ENCODE measurements at places on chromosomes 12 and 14.
A peak's percentile ranks its signal among the peaks of the same experiment; 100 is the strongest.

DNA sequence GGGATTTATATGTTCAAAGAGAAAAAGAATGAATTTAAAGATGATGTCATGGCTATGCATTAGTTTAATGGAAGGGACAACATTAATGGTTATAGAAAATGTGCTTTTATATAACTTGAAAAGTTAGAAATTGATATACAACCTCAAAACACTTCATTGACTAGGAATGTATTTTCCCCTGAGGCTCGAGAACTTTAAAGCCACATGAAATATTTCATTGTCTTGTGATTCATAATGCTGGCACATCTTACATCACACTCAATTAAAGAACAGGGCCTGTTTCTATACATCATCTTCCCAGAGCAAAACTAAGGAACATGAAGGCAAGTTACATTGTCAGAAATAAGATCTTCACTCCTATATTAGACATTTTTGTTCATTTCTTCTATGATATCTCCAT is 35.2 kb upstream of the PAWR start:
- H3K4me1 ChIP-seq: no peaks in the 10 kb centered on the region
- no peaks in the 10 kb centered on the region for H3K27me3 ChIP-seq
- no peak for DNase-seq
- no peak overlapping the region for H3K27ac ChIP-seq
- H3K4me3 ChIP-seq: no peak overlapping the region
- H3K36me3 ChIP-seq: no peaks in the 10 kb centered on the region

DNA sequence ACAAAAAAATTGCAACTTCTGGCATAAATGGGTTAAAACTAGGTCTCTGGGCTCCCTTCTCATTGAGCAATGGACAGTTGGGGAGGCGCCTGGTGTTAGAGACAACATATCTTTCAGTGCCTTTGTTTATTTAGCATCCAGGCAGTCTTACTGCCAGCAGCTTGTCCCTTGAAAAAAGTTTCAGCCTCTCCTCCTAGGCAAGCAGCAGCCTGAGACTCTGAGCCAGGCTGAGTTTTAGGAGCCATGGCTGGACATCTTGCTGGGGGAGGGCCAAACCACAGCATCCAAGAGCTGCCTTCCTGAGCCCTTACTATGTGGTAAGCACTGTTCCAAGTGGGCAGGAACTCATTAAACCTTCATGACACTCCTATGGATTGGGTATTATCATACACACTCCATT is 10.1 kb upstream of the JDP2 start:
- H3K4me1 ChIP-seq: no peaks in the 10 kb centered on the region
- H3K36me3 ChIP-seq: no peaks in the 10 kb centered on the region
- H3K27me3 ChIP-seq: no peaks in the 10 kb centered on the region

DNA sequence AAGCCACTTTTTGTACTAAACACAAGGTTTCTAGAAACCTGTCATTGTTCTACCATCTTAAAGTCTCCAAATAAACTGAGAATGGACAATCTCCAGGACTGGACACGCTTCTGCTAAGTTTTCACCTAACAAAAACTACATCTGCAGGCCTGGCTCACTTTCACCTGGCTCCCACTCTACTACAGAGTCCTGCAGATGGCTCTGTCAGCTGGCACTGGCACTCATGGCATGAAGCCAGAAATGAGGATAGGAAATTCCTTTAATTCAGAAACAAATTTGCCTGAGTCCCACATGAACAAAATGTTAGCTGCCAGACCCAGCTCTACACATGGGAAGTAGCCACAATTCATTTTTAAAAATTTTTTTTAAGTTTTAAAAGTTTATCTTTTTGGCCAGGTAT is 42.1 kb downstream of the STXBP6 start:
- peak overlapping the region; percentile 20 for H3K27ac ChIP-seq
- peaks cover 26% of the 10 kb centered on the region for H3K4me1 ChIP-seq

DNA sequence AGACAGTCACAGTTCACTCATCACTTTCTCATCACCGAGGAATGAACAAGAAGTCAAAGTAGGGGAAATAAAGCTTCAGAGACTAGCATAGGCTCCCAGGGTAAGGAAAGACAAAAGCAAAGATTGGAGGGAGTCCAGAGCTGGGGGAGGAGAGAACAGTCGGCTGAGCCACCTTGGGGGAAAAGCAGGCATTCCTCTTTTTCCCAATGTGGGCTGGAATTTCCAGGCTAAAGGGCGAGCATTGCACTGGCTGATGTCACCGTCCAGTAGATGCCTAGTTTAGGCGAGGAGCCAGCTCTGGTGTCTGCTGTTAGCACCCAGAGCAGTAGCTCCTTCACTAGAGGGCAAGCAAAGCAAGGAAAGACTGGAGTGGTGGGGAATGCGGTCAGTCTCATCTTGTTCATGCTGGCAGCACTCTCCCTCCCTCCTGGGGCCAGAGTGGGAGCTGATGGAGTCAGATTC is 8.5 kb upstream of the KRT75 start:
- peak; percentile 20 for DNase-seq
- no peak overlapping the region for H3K27ac ChIP-seq
- no peaks in the 10 kb centered on the region for H3K4me1 ChIP-seq
- no peaks in the 10 kb centered on the region for H3K27me3 ChIP-seq

DNA sequence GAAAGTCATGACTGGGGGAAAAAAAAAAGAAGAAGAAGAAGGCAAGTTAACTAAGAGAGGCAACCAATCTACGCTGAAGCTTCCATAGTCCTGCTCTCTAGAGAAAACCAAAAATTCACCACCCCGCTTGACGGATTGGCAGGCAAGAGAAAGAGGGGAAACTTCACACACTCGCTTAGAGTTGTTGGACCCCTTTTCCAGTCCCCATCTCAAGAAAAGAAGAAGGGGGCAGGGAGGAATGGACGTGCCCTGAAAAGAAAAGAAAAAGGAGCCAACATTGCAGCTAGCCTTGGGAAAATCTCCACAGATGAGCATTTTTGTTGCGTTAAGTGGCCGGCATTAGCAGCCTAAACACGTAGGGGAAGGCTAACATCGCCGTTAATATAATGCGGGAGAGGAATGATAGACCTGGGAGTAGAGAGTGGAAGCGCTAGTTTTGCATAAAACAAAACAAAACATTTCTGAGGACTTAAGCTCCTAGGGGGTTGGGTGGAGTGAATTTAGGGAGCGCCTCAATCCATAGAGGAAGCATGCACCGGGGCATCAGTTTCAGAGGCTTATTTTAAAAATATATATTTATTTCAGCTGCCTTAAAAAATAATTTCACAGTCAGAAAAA is 11.3 kb upstream of the FOXG1 start:
- H3K4me3 ChIP-seq: no peak overlapping the region
- no peak overlapping the region for H3K27ac ChIP-seq
- DNase-seq: no peak
- H3K4me1 ChIP-seq: no peaks in the 10 kb centered on the region
- no peaks in the 10 kb centered on the region for H3K36me3 ChIP-seq

- no peaks in the 10 kb centered on the region for H3K36me3 ChIP-seq
- no peaks in the 10 kb centered on the region for H3K27me3 ChIP-seq
- H3K27ac ChIP-seq: no peak overlapping the region
- no peaks in the 10 kb centered on the region for H3K4me1 ChIP-seq
- DNase-seq: no peak
- H3K4me3 ChIP-seq: no peak overlapping the region
These were observed 55.3 kb upstream of the AMN1 start for GRCh38 chr12:31783996-31784645.

GRCh38 chr12:115708801-115709200 is 568.7 kb downstream of the MED13L start:
- H3K27me3 ChIP-seq: no peaks in the 10 kb centered on the region
- H3K4me3 ChIP-seq: no peak overlapping the region
- H3K27ac ChIP-seq: no peak overlapping the region
- no peak for DNase-seq
- no peaks in the 10 kb centered on the region for H3K36me3 ChIP-seq

DNA sequence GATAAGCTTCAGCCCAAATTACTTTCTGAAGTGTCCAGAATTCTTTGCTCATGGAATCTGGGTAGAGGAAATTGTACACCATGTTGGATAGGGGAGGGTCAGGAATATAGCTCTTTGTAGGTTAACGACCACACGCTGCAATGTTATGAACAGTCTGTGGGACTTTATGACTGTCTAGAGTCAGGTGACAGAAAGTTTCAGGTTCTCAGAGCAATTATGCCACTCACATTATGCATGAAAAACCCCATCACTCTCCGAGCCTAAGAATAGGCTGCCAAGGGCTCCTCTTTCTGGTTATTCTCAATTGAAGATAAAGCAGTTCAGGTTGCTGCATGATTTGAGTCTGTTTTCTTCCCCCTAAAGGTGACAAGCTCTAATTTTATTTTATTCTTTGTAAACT is 430.9 kb downstream of the ATP23 start:
- no peak overlapping the region for H3K27ac ChIP-seq
- H3K27me3 ChIP-seq: no peaks in the 10 kb centered on the region
- no peaks in the 10 kb centered on the region for H3K36me3 ChIP-seq

GRCh38 chr12:9751204-9752144 is 9.2 kb downstream of the CD69 start:
- H3K27ac ChIP-seq: no peak overlapping the region
- H3K4me1 ChIP-seq: no peaks in the 10 kb centered on the region
- no peaks in the 10 kb centered on the region for H3K36me3 ChIP-seq
- no peak for DNase-seq

DNA sequence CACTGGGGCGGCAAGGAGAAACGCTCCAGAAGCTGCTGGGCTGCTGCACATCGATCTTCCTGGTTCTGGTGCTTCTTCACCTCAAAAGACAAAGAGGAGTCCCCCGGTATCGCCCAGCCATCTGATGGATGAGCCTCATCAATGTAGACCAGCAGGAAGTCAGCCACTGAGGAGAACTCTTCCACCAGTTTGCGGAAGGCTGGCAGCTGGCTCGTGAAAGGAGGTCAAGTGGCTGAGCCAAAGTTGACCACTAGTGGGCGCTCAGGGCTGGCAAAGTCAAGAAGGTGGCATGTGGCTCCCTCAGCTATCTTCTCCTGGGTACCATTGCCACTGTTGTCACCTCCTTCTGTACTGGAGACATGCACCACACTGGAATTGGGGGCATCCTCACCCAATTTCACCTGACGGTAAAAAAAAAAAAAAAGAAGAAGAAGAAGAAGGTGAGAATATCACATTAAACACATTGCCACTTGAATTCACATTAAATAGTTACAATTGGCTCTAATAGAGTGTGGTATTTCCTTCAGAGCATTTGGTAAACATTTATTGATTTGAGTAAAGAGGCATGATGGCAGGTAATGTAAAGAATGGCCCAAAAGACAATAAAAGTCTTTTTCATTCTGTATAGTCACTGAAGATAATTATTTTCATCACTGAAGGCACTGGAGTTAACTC is 8.3 kb downstream of the DIO2 start:
- no peaks in the 10 kb centered on the region for H3K36me3 ChIP-seq
- no peak overlapping the region for H3K4me3 ChIP-seq
- H3K4me1 ChIP-seq: no peaks in the 10 kb centered on the region
- no peaks in the 10 kb centered on the region for H3K27me3 ChIP-seq
- no peak overlapping the region for H3K27ac ChIP-seq

DNA sequence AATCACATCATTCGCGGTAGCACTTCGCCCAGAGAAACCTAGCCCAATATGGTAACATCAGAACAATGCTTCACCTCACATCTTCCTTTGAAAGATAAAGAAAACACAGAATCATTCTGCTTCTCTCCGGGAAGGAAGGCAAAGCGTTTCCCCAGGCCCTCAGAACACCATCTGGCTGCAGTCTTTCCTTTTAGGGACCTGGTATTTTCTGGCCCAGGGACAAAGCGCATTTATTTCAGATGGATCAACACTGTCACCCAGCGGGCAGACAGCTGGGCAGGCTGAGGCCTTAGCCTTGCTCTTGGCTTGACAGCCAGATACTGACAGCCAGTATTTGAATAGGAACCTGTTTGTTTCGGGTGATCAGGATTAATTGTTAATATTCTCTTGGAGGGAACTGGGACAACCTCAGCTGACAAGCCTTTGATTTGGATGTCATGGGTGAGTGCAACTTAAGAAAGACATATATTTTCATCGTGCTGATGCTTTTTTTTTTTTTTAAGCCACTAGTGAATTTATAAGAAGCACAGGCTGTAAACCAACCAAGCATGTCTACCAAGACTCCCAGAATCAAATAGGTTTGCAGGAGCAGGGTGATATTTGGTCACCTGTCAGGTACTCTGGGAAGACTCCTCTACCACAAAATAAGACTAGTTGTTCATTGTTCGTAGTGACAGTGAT is 118.9 kb downstream of the VEZT start:
- H3K27ac ChIP-seq: no peak overlapping the region
- no peaks in the 10 kb centered on the region for H3K27me3 ChIP-seq
- DNase-seq: peak; percentile 73
- no peaks in the 10 kb centered on the region for H3K36me3 ChIP-seq

DNA sequence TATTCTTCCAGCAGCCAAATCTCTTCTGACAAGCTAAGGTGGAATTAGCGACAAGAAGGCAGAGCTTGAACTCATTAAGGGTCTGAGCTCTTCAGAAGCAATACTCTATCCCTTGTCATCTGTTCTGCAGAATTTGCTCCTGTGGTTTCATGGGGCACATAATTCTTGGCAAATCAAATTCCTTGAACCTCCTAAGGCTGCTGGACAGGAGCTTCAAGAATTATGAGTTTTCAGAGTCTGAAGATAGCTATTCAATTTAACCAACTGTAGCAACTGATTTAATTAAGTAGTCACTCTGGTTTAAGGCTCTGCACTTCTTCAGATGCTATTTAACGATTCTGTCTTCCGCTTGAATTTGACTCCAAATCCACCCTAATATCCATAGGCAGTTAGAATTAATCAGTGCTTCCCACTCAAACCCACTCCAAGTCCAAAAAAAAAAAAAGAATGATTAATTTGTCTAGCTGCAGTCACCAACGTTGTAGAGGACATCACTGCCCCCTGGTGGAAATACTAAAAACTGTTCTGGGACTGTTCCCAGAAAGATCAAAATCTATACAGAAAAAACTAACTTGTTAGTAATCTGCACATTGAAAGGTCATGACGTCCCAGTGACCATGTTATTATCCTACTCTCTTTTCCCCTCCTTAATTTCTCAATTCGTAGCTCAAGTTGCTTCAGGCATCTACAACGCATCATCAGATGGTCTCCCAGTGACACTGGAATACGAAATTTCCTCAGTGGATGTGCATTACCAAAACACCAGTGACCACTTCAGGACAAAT is 169.9 kb downstream of the KIF21A start:
- H3K27ac ChIP-seq: no peak overlapping the region
- H3K4me1 ChIP-seq: no peaks in the 10 kb centered on the region
- no peak for DNase-seq
- no peaks in the 10 kb centered on the region for H3K27me3 ChIP-seq
- no peak overlapping the region for H3K4me3 ChIP-seq
- H3K36me3 ChIP-seq: no peaks in the 10 kb centered on the region

GRCh38 chr12:83015390-83016217 is 328.9 kb downstream of the TMTC2 start:
- peak; percentile 61 for DNase-seq
- H3K4me3 ChIP-seq: no peak overlapping the region
- H3K36me3 ChIP-seq: no peaks in the 10 kb centered on the region
- no peaks in the 10 kb centered on the region for H3K4me1 ChIP-seq

GRCh38 chr12:85713373-85713772 is 122.8 kb downstream of the RASSF9 start:
- H3K36me3 ChIP-seq: no peaks in the 10 kb centered on the region
- H3K4me3 ChIP-seq: no peak overlapping the region
- H3K27ac ChIP-seq: no peak overlapping the region

Data from pancreas (tissue), 10 donors.